ENCODE measurements at places on chromosomes 13 and 19.

DNA sequence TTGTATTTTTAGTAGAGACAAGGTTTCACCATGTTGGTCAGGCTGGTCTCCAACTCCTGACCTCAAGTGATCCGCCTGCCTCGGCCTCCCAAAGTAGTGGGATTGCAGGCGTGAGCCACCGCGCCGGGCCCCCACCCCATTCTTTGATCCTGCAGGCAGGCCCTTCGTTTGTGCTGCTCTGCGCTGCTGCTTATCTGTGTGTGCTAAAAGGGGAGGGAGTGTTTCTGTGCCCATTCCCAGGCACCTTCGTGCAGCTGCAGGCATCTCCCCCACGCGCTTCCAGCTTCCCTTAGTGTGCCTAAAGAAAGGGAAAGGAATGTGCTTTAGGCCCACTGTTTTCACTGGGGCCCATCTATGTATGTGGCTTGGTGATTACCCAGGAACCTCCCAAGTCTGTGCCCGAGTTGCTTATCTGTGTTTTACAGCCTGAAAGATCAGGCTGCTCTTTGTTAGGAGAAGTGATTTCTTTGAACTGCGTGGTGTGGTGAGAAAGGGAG lies 27.2 kb downstream of the EPN1 start:
- DNase-seq = no peak

GRCh38 chr13:21590231-21590630 lies 13.7 kb downstream of the MICU2 start:
- no peak for DNase-seq

GRCh38 chr13:38530492-38530891 lies 156.4 kb upstream of the FREM2 start:
- DNase-seq = no peak

DNA sequence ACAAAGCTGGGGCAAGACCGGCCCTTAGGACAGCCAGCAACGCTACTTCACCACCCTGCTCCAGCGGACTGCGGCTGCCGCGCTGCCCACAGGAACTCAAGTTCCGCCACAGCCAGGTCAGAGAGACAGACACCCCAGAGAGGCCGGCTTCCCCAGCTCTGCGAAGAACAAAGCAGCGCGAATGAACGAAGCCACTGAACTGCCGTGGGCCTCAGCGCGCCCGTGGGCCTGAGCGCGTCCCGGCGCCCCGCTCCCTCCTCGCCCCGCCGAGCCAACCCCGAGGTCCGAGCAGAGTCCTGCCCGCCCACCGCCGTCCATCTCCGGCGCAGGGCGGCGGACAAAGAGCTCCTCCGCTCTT lies 158.4 kb downstream of the RNF17 start:
- peak; percentile 2 for DNase-seq

GRCh38 chr19:18051887-18052286 lies 34.8 kb downstream of the IL12RB1 start:
- no peak for DNase-seq

DNA sequence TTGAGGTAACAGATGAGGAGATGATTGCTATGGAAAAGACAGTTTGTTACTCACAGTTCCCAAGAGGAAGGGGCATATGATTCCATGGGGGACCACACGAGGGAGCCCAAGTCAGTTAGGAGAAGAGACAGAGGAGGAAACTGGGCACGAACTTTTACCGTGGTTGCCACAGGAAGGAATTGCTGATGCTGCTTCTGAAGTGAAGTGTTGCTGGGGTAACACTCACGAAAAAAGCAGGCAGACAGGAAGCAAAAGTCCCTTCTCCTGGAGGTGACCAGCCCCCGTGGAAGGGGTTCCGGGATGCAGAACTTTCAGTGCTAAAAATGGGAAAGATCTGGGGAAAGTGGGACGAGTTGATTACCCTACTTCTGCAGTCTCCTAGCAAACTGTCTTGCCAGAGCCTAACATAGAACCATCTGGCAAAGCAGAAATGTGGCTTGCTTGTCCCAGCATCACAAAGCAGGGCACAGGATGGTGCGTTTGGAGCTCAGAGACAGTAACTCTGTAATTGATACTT lies 35.4 kb upstream of the MAP3K10 start:
- no peak for DNase-seq

DNA sequence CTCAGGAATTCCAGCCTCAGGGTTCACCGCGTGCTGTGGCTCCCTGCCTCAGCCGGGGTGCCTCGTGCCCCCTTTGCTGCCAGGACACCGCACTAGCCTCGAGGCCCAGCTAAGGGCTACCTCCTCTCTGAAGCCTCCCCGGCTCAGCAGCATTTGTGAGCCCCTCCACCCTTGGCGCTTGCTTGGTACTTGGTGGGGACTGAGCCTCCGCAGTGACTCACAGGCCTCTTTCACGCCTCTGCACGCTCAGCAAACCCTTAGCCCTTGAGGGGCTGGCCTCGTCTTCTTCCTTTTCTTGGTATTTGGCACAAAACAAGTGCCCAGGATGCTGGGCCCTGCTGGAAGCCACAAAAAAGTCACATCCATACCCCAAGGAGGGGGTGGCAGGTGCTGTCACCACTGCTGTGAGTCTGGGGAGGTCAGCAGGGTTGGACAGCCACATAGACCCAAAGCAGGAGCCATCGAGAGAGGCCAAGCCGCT lies 85.4 kb upstream of the TM9SF2 start:
- peak; percentile 31 for DNase-seq

DNA sequence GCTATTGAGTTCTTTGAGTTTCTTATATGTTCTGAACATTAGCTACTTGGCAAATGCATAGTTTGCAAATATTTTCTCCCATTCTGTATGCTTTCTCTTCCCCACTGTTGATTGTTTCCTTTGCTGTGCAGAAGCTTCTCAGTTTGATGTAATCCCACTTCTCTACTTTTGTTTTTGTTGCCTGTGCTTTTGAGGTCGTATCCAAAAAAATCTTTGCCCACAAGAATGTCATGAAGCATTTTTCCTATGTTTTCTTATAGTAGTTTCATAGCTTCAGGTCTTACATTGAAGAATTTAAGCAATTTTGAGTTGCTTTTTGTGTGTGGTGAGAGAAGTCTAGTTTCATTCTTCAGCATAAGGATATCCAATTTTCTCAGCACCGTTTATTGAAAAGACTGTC lies 536.7 kb upstream of the ARGLU1 start:
- no peak for DNase-seq

DNA sequence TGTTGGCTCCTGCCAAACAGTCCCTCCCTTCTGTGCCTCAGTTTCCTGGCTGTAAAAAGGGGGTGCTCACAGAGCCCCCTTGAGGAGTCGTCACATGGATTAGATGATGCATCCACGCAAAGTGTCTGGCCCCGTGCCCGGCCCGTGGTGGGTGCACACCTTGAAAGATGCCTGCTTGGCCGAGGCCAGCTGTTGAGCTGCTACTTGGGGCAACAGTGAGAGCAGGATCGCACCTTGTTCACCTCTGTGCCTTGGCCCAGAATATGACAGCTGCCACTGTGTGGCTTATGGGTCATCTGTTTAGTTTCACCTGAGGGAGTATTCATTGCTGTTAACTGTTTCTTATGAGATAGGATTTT lies 17.7 kb downstream of the CRTC1 start:
- no peak for DNase-seq

DNA sequence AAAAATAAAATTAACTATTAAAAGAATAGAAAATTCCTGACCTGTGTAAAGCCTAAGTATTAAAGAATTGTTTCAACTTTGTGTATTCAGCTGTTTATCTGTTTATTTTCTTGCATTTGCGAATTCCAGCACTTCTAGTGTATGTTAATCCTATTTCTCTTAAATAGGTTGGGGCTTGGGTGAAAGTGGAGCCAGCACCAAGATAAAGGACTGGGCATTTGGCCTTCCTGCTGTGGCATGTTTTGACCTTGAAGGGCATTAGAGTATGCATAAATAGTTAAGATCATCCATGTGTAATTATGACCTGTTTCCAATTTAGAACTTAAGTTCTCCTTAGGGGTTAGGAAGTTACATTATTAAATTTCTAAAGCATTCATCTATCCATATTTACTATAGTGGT lies 151.3 kb downstream of the NBEA start:
- no peak for DNase-seq

DNA sequence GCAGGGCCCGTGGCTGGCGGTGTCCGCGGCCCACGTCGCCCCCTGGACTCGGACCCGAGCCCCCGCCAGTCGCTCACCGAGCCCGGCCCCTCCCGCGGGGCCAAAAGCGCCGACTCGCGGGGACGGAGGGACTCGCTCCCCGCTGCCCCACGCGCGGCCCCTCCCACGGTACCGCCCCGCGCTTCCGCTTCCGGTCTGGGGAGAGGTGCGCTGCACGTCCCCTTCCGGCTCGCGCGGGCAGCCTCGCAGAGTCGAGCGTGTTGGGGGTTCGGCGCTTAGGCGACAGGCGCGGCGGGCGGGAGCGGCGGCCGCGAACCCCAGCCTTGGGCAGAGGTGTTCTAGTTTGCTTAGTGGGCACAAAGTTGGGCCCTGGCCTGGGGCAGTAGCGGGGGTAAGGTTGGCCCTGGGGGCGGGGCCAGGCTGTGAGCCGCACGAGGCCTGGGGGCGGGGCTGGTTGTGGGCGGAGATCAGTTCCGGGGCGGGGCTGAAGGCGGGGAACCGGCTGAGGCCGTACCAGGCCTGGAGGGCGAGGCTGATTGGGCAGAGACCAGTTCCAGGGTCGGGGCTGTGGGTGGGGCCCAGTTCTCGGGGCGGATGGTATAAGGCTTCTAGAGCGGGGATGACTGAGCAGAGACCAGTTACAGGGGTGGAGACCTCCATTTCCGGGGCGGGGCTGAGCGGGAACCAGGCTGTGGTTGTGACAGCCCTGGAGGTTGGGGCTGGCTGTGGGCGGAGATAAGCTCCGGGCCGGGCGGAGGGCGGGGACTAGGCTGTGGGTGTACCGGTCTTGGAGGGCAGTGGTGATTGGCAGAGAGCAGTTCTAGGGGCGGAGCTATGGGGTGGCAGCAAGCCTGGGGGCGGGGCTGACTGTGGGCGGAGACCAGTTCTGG lies at the start of the genes MBD3L1 and ZNF558:
TSS of gene MBD3L1 (plus strand) at position 246 of the 890 bp plus-strand sequence. CDS start 10,302 bp downstream, outside the sequence.
TSS of gene ZNF558 (minus strand) at position 173 of the 890 bp plus-strand sequence. CDS start 9,645 bp downstream, outside the sequence.
- peak; percentile 99 for DNase-seq

GRCh38 chr19:5081443-5082161 lies 112.7 kb downstream of the KDM4B start:
- DNase-seq = no peak

DNA sequence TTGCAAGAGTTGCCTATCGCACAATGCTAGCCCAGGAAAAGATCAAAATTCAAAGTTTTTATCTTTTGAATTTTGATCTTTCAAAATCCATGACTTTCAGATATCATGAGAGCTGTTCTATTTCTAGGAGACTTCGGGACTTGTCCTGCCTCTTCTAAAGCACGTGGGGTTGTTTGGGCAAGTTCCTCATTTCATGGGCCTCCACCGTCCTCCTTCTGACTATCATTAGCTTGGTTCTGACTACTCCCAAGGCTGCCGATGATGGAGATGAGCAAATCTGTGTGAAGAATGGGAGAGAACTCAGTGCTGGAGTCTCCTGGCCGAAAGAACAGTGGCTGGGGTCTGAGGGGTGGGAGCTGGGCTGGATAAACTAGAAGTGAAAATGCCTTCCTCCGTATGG lies 86.5 kb downstream of the COL4A1 start:
- DNase-seq = no peak

- no peak for DNase-seq
These were observed 56.0 kb upstream of the DOCK9 start for GRCh38 chr13:99033814-99034213.

DNA sequence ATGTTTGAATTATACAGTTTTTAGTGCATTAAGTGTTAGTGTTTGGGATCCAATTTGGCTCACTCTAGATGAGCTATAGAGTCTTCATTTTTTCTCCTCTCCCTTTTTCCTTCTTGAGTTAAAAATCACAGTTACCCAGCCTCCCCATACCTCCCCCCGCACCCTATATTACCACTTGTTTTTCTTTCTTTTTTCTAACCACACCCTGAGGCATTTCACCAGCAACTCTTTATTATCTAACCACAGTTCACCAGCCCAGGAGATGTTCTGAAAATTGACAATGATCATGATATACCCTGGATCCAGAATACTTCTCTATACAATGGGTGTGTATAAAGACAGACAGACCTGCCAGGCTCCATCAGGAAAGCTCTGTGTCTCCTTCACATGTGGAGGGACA lies 86.5 kb upstream of the UBL3 start:
- no peak for DNase-seq

GRCh38 chr13:113970810-113971470 lies 2.9 kb downstream of the C13orf46 start:
- DNase-seq = no peak

DNA sequence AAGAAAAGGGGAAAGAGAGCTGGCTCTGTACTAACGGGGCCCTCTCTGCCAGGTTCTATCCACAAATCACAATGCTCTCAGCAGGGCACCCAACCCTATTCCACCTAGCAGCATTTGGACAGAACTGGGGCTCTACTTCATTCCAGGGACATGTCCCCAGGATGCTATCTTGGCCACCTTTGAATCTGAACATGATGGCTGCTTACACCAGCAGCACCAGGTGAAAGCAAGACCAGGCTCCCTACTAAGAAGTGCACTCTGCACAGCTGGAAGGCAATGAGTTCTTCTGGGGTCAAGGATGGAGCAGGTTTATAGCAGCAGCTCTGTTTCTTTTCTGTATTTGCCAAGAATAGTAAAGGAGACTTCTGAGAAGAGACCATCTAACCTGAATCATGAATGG lies 222.4 kb downstream of the DACH1 start:
- no peak for DNase-seq

DNA sequence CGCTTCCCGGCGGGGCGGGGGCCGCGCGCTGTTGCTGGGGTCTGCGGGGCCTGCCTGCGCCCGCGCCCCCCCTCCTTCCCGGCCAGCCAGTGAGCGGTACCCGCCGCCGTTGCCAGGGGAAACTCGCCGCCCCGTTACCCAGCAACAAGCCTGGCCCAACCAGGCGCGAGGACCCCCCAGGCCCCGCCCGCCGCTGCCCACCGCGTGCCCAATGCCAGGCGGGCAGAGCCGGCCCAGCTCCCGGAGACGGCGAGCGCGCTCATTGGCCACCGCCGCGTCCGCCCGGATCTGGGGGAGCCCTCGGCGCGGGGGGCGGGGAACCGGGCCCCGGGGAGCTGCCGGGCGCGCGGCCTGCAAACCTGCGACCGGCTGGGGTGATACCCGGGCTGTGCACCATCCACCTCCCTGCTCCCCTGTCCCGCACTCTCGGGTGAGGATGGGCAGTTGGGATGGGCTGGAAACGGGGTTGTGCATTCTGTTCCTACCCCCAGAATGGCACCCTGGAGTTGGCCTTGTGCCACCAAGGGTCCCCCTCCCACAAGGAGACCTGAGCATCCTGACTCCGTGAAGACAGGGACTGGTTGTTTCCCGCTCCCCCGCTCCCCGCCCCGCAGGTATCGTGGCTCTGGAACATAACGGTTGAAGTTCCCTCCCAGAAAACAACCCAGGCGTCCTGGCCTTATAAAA lies 8.8 kb upstream of the BBC3 start:
- DNase-seq = no peak

DNA sequence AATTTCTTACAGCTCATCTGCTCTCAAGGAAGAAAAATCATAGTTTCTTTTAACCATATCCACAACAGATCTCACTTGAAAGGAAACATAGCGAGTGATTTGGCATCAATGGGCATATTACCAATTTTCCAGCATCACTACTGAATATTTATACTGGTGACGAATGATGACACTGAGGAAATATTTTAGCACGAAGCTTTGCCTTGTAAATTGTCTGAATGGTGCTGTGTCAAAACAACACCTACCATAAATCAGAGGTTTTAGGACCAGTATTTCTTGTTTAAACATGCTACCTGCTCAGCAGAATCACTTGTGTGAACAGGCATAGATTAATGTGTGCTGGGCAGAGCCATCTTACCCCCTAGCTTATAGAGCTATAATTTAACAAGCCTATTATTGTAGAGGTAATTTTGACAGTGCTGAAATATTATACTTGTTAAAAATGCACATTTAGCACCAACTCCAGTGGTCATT lies 146.8 kb downstream of the ABCC4 start:
- no peak for DNase-seq
